ENCODE measurements at places on chromosomes 13 and 19.
A peak's percentile ranks its signal among the peaks of the same experiment; 100 is the strongest.

DNA sequence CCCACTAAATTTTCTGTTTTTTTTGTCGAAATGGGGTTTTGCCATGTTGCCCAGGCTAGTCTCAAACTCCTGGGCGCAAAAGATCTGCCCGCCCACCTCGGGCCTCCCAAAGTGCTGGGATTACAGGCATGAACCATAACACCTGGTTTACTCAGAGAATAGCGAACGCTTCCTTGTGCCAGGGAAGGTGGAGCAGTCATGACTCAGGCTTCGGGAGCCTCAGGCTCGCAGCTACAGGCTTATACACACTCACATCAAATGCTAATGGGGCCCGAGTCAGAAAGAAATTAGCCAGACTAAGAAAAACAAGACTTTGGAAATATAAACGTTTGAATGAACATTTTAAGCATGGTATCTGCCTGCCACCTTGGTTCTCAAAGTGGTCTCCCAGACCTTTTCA is 11.0 kb upstream of the TPT1 start:
- DNase-seq: no peak

DNA sequence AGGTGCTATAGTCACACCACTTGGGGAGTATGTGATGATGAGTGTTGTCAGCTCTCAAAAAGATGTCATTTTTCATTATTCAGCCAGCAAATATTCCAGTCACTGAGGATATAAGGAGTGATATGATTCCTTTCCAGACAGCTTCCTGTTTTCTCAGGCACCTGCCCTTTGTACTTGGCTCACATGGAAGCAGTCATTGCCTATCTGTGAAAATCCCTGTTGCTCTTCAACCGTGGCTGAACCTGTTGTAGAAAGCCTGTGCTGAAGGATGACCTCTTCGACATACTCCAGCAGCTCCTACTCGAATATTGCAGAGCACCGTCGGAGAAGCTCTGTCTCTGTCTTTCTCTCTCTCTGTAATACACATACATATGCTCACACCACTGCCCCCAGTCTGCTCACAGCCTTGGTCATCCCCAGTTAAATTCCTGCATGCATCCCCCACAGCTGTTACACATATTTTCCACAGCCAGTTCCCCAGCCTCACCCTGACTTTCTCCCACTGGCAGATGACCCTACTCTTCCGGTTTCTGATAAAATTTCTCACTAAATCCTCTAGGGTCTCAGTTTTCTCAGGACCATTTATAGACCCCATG is 204.2 kb upstream of the ARGLU1 start:
- DNase-seq: no peak

DNA sequence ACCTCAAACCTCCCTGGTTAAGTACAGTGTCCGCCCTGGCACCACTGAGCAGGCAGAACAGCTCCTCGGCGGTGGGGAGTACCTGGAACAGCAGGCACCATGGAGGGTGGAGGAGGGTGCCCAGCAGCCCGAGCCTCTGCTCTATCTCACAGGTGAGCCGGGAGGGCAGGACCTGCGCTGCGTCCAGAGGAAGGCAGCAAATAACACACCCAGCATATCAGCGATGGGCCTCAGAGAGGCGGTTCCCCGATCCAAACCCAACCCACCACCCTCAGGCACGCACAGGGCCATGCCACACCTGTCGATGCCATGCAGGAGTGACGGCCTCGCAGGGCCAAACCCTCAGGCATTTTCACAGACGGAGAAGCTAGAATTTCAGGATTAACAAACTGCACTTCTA is 11.8 kb downstream of the PEPD start:
- no peak for DNase-seq

DNA sequence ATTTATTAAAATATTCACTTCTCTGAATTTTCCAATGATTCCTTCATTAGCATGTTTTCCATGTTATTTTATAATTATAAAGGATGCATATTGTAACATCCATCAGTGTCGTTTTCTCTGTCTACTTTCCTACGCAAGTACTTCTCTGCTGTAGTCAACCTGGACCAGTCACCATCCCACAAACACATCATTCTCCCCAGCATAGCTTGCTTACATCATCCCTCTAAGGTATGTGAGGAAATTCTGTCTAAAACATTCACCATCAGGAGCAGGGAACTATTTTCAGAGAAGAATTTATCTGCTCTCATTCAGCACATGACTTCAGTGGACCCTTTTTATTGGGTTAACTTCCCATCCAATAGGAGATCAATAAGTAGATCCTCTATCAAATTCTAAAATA is 806.1 kb upstream of the ARGLU1 start:
- no peak for DNase-seq

DNA sequence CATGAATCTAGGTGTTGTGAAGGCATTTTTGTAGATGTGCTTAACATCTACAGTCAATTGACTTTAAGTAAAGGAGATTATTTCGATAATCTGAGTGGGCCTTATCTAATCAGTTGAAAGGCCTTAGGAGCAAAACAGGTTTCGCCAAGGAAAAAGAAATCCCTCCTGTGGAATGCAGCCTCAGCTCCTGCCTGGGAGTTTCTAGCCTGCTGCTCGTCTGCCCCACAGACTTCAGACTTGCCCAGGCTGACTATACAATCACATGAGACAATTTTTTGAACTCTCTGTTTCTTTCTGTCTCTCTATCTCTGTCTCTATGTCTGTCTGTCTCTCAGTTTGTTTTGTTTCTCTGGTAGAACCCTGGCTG is 312.5 kb downstream of the OLFM4 start:
- DNase-seq: no peak

- DNase-seq: no peak
Observed at GRCh38 chr13:60661521-60661920, 264.5 kb downstream of the TDRD3 start.

- DNase-seq: no peak
Observed at GRCh38 chr13:38535261-38535660, 151.6 kb upstream of the FREM2 start.

DNA sequence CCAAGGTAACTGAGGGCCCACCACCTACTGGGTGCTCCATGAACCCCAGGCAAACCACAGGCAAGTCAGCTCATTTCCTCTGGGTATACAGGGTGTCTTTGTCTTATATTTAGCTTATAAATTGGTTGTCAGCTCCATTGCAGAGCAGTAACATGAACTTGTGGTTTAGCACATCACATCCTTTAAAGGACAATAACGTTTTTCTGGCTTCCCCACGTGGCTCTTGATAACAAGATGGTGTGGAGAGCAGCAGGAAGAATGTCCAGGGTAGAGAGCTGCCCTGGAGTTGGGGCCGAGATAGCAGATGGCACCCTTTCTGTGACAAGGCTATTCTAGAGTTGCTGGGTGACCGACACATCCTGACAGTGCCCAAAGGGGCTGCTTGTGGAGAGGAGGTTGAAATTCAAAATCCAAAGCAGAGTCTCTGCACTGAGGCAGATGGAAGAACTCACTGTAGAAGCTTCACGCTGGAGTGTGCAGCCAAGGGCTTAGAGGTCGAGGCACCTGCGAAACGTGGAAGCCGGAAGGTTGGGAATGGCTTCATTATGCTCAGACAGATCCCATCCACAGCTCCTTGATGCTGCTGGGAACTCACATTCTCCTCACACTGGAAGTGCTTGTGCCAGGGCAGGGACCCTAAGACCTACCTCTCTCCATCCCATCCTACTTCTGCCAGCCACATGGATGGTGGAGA is 133.0 kb upstream of the FRY start:
- DNase-seq: peak; percentile 71

- no peak for DNase-seq
Observed at GRCh38 chr13:33381906-33382305, 96.4 kb upstream of the STARD13 start.

DNA sequence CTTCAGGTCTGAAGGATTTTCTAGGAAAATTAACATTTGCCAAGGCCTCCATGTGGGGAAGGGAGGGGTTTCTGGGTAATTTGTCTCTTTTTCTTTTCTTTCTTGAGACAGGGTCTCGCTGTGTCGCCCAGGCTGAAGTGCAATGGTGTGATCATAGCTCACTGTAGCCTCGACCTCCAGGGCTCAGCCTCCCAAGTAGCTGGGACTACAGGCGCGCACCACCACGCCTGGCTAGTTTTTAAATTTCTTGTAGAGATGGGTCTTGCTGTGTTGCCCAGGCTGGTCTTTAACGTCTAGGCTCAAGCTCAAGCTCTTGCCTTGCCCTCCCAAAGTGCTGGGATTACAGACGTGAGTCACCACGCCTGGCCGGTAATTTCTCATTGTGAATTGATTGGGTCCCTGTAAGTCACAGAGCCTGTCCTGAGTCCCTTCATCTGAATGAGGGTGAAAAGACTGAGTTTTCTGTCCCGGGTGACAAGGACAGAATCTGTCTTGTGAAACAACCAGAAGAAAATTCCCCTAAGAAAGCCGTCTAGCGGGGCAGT is 10.0 kb upstream of the SPC24 start:
- DNase-seq: no peak

- DNase-seq: no peak
Observed at GRCh38 chr13:86569119-86569518, 769.9 kb upstream of the SLITRK6 start.

DNA sequence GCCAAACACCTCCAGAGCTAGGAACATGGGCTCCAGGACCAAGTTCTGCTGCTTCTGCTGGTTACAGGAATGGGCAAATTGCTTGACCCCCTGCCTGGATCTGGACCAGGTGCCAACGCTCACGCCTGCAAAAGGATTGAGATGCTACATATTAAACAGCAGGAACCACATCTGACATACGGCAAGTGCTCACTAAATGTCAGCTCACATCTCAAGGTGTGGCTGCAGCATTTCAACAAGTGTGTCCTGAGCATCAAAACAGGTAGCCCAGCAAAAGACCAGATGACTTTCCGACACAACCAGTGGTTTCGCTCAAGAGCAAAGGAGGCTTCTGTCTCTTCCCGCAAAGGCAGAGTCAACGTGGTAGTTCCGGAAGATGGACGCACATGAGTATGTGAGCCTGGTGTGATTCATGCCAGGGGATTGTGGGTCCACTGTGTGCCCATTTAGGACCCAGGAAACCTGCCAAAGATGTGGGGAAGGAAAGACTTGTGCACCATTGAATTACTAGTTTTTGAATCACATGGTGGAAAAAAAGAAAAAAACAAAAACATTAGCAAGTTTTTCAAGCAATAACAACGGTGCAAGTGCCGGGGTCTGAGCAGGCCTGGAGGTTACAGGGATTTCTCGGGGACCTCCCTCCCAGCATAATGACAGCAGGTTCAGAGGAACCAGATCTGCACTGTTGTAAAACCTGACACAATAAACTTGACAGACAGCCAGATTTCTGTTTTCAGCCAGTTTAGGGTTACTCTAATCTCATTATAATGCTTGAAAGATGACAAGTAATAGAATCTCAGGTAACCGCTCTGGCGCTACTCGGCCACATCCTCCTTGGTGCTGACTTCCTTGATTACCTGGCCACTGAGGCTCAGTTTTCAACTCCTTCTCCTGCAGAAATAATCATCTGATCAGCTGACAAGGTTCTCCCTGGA is 77.9 kb downstream of the SOX1 start:
- DNase-seq: no peak

- no peak for DNase-seq
Observed at GRCh38 chr13:98846521-98846920, 94.0 kb upstream of the SLC15A1 start.

DNA sequence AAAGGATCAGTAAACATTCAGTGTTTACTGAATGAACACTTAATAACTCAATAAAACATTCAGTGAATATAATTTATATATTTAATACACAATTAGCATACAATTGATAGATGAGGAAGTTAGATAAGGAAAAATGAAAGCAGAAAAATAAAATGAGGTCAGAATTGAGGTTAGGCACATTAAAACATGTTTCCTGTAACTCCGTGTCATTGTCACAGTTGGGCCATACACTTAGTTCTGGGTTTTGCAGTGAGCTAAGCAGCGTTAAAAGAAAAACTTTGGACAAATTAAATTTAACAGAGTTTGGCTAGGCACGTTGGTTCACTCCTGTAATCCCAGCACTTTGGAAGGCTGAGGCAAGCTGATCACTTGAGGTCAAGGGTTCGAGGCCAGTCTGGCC is 71.4 kb downstream of the MIPEP start:
- peak; percentile 66 for DNase-seq

GRCh38 chr19:23957660-23958281 is 43.1 kb downstream of the ZNF726 start:
- DNase-seq: no peak

GRCh38 chr19:10517760-10518443 is 655 bp upstream of the S1PR5 start:
- peak; percentile 43 for DNase-seq

DNA sequence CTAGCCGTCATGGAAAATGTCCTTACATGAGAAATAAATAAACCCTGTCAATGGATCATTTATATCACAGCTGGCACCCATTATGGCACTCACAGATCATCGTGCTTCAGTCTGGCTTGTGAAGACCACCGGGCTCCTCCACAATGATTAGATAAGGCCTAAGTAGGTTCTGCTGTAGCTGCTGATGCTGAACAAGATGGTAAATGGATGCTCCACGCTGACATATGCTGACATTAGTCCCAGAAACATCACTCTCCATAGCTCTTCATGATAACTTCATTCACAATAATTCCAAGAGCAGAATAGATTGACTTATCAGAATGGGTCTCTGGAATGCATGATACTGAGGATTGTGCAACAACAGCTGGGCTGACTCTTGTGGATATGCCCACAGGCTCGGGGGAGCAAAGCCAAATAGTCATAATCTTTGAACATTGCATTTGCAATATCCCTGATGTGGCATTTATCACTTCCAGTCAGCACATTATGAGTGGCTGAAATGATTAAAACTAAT is 63.8 kb upstream of the RXFP2 start:
- no peak for DNase-seq

DNA sequence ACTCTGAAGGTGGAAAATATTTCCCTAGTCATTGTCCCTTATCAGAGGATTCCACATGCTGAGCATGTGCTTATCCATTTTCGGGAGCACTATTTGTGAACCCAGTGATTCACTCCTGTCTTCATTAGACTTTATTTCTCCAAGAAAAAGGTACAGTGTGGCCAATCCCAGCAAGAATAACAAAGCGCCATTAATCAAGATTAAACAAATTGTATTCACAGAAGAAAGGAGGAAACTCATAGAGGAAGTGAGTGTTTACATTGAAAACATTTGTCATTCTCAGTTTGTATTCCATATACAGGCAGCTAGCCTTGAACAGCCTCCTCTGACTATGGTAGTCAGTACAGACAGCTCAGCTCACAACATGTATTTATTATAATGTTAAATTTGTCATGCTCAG is 1669.9 kb upstream of the SPRY2 start:
- no peak for DNase-seq

GRCh38 chr13:103325672-103326071 is 259.5 kb upstream of the SLC10A2 start:
- no peak for DNase-seq

DNA sequence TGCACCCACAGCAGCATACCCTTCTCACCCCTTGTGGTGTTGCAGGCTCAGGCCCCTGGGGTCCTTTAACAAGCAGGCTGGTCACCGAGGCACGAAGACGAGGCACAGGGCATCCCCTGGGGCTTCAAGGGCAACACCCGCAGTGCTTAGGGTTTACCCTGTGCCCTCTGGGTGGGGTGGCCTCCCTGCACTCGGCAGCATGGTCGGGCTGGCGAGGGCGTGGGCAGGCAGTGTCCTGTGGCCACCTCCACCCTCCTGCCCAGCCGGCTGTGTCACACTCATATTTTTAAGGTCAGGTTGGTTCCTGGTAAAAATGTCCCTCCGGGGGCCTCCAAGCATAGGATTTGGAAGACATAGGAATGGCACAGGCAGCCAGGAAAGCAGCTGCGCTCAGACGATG is 11.4 kb upstream of the ZNF135 start:
- no peak for DNase-seq

- DNase-seq: no peak
Observed at GRCh38 chr13:41709511-41709910, 251.4 kb downstream of the VWA8 start.

- DNase-seq: no peak
Observed at GRCh38 chr19:33840382-33840781, 43.7 kb downstream of the KCTD15 start.

GRCh38 chr19:11203194-11204075 is 6.1 kb upstream of the KANK2 start:
- DNase-seq: no peak

Data from T-helper 2 cell (primary cell).